ENCODE measurements at places on chromosomes 6 and 20.

GRCh38 chr6:3871515-3871914 is 22.3 kb downstream of the FAM50B start:
- DNase-seq: no peak

DNA sequence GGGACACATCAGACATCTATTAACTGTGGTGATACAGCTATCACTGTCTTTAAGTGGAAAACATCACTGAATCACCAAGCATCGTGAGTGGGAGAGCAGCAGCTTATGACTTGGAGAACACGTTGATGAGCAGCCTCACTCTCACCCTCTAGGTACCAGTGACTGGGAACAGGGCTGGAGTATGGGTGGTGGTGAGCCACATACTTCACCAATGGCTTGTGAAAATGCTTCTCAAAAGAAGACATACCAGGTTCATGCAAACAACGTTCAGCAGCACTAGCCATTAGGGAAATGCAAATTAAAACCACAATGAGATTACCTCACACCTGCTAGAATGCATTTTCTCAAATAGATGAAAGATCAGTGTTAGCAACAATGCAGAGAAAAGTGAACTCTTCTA is 25.3 kb downstream of the SNX5 start:
- DNase-seq: no peak

GRCh38 chr20:31948008-31948407 is 3.8 kb downstream of the PDRG1 start:
- no peak for DNase-seq

GRCh38 chr20:48800177-48800576 is 27.6 kb downstream of the PREX1 start:
- DNase-seq: no peak

DNA sequence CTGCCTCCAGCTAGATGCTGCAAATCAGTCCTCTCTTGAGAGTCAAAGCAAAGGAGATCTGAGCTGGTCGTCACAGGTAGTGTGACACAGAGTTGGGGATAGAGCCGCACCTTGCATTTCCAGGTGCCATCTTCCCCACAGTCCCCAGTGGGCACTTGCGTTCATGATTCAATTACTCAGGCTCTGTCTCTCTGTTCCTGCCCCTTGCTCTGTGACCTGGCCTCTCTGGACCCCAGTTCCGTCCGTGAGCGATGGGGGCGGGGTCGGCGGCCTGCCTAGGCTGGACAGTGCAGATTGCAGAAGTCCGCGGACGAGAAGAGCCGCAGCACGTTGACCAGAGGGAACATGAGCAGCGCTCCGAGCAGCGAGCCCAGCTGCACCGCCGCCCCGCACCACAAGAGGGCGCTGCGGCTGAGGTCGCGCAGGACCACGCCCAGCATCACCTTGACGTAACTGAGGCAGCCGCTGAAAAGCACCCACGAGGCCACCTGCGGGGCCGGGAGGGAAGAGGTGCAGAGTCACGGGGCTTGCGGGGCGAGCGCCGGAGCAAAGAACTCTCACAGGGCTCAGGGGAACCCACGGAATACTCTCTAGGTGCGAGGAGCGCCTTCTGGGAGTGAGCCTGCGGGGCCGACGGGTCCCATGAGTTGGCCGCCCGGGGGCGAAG is 7.4 kb downstream of the SLC52A3 start:
- no peak for DNase-seq

Measured in NCI-H2029 treated with DMSO at 0.1 percent for 48 hours (cell line).